ENCODE measurements at places on chromosomes 7 and 10.

- DNase-seq = no peak
Measured at GRCh38 chr7:2720024-2720423, 32.0 kb downstream of the AMZ1 start.

GRCh38 chr7:47347816-47348385 is 234.0 kb downstream of the TNS3 start:
- no peak for DNase-seq

DNA sequence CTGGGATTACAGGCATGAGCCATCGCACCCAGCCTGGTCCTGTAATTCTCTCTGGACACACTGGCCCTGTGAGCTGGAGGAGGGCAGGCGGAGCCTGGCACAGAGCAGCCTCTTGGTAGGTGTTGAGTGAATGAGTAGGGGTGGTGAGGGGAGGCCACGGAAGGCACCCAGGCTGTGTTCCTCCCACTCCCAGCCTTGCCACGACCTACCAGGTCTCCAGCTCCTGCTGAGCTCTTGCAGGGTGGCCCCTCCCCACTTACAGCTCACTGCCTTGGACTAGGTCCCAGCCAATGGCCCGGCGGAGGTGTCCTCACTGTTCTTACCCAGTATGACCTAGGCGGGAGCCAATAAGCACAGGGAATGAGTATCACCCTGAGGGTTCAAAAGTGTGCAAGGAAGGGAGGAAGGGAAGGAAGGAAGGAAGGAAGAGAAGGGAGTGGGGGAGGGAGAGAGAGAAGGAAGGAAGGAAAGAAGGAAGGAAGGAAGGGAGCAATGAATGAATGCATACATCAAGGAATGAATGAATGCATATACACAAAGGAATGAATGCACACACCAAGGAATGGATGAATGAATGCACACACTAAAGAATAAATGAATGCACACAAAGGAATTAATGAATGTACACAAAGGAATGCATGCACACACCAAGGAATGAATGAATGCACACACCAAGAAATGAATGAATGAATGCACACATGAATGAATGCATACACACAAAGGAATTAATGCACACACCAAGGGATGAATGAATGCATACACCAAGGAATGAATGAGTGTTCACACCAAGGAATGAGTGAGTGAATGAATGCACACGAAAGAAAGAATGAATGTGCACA is 45.5 kb downstream of the GTF2IRD1 start:
- peak; percentile 53 for DNase-seq

- DNase-seq = no peak
Measured at GRCh38 chr10:49285232-49285631, 13.7 kb upstream of the C10orf71 start.

DNA sequence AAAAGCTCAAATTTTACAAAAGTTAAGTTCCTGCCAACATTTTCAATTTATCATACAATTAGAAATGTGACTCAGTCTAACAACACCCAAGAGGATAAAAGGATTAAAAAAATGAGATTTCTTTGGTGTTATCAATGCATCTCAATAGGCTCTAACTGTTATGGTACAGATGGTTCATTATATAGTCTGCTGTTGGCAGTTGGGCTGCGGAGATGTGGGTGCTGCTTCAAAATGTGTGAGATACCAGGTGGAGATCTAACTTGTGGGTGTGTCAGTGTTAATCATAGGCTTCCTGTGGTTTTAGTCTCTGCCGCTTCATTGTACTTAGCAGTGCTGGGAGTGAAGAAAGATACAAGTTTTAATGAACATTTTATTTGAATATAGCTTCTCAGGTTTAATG is 231.2 kb downstream of the EXOC4 start:
- DNase-seq = peak; percentile 3

GRCh38 chr10:109744020-109744419 is 179.3 kb downstream of the XPNPEP1 start:
- DNase-seq = no peak

- DNase-seq = peak; percentile 17
Measured at GRCh38 chr7:142873281-142873784, 12.2 kb downstream of the TRPV6 start.

- DNase-seq = no peak
Measured at GRCh38 chr10:100081075-100082001, at the start of gene CPN1. CPN1 (minus strand) TSS chr10:100081869; CDS start chr10:100081625, 244 bp downstream.

DNA sequence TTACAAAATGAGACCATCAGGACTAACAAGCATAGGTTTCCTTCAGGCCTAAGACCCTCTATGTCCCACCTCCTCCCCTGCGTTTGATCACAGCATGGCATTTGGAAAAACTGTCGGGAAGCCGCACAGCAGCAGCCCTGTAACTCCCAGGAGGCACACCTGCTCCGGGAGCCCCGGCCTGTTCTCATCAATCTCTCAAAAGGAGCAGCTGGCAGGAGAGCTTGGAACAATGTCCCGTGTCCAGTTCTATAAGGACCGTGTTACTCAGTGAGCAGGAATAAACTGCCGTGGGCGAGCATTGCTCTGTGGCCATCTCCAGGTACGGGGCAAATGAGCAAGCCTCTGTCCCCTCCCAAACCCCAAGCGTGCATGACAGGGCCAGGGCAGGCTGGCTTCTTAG is 236.9 kb downstream of the SFMBT2 start:
- no peak for DNase-seq

- no peak for DNase-seq
Measured at GRCh38 chr7:44368885-44369284, 43.5 kb upstream of the CAMK2B start.

DNA sequence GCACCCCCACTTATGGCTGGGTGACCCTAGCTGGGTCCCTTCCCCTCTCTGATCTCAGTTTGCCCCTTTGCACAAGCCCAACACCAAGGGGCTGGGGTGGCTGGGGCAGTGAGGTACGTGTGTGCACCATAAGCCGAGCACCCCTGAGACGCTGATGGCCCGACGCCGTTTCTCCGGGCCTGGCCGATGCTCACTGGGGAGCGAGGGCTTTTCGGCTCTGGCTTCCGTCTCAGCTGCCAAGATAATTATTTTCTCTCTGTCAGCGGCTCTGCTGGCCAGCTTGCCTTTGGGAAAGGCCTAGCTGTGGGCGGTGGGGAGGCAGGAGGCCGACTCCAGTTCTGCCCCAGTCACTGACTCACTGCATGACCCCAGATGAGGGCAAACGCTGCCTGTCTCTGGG is 91.0 kb downstream of the ZMIZ1 start:
- DNase-seq = peak; percentile 39

DNA sequence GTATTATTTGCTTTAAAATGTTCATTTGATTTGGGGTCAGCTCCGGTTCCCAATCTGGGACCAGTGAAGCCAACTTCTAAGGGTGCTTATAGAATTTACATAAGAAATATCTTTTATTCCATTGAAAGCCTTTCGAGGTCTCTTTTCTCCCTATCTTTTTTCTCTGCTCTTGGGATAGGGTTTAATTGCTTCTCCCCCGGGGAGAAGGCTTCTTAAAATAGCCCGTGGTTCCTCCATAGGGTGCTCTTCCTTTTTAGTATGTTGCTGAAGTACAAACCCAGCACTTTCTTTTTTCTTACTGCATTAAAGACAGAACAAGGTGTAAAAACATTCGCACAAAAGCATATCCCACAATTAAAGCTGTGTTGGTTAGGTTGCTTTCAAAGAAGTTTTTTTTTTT is 107.5 kb downstream of the POU6F2 start:
- DNase-seq = no peak

DNA sequence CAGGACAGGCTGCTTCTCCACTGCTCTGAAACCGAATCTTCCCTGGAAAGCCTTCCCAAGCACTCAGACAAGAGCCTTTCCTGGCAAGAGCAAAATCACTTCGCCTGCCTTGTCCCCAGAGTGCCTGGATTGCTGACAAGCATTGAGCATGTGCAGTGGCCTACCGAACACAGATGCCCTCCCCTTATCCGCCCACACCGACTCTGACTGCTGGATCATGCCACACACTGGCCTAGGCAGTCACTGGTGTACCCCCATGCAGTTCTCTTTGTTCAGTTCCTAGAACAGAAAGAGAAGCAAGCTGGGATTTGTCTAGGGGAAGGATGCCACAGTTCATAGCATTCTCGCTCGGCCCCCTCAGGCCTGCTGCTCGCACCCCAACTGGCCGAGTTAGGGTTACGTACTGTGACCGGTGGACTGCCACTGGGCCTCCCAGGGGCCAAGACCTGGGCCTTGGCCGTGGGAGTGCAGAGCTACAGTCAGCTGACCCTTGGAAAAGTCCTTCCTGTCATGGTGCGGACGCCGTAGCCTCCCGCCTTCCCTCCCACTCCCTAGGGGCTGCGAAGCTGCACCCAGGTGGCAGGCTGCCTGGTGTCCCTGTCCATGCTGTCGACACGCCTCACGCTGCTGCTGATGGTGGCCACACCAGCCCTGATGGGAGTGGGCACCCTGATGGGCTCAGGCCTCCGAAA is 6.9 kb downstream of the ABCB8 start:
- no peak for DNase-seq

DNA sequence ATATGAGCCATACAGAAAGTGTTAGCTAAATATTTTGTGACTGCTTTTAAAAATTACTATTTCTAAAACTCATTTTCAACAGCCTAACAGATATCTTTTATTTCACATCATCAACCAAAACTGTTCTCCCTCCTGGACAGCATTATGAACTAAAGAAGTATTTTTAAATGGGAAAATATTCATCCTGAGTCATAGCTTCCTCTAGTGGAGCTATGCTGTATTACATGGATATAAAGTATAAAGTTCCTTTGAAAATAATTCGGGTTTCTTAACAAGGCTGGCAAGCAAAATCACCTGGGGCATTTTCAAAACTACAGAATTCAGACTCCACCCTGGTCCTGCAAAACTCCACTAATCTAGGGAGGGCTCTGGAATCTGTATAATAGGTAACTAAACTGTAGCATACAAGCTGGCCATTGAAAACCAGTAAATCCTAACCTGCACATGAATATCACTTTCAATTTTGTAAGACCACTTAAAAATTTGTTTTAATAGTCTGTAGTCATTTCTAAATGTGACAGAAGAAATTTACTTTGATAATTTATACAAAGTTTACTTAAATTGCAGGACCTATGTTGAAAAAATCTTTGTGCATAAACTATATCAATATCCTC is 53.5 kb downstream of the SCIN start:
- peak; percentile 55 for DNase-seq

DNA sequence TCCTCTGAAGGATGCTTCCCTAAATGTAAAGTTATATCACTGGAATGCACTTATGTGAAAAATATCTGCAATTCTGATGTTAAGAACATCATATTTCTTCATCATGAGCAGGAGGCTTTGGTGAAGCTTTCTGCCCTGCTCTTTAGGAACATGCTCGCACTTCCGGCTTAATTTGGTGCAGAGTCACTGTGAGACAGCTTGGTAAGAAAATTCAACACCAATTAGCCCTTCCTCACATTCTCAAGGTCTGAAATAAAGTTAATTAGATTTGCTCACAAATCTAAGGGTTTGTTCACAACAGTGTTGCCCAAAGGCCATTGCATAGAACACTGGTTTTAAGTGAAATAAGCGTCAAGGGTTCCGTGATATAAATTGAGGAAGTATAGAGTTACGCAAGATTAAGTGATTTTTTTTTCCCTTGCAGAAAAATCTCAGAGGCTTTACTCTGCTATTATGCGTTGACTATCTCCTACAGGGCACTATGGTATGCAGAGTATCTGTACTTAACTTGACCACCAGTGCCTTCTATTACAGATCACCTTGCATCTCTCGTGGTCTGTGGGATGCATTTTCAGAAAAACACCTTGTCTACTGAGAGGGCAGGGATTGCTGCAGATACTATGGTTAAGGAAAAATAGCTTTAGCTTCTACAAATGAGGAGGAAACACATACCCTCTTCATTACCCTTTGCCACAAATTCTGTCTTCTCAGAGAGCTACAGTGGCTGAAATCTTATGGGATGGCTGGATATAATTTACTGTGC is 953.9 kb downstream of the TYW1 start:
- DNase-seq = no peak

DNA sequence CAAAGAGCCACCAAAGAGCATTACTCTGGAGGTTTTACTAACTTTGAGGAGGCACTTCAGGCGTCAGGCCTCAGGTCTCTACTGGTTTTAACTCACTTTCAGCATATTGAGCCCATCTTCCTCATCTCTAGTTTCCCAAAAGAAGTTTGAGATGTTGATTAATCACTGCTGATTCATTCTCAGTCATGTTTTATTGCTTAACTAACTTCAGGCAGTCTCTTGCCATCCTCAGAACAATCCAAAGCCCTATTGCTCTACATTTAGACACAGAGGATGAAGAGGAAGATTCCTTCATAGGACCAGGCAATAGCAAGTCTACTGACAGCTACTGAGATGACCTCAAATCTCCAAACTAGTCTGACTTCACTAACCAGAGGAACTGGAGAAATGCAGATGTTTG is 39.1 kb upstream of the BET1 start:
- DNase-seq = peak; percentile 69

GRCh38 chr7:129405527-129405926 is 28.7 kb upstream of the STRIP2 start:
- no peak for DNase-seq

DNA sequence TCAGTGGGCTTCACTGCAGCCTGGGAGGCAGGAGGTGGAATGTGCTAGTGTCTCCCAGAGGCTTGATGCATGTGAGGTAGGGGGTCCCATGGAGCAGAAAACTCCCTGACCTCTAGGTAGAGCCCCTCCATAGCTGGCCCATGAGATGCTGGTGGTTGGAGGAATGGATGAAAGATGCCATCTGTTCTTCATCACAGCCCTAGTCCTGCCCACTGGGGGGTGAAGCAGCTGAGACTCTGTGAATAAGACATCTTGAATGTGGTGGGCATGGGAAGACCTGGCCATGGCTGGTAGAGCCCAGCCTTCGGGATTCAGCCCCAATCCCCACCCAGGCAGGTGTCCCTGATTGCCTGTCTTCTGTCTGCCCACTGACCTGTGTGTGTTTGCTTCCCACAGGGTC is 92.5 kb downstream of the COL13A1 start:
- DNase-seq = no peak

- DNase-seq = no peak
Measured at GRCh38 chr10:110365356-110366143, 60.8 kb upstream of the SMNDC1 start.

- no peak for DNase-seq
Measured at GRCh38 chr10:52082307-52082706, 231.8 kb upstream of the DKK1 start.
